Frontal cortex (tissue), 4 donors: ENCODE measurements at places on chromosomes 7 and 10.
A peak's percentile ranks its signal among the peaks of the same experiment; 100 is the strongest.

GRCh38 chr7:106048706-106049020 lies 63.4 kb downstream of the SYPL1 start:
- no peak for DNase-seq

GRCh38 chr7:23220690-23221305 lies 25.8 kb upstream of the GPNMB start:
- no peak for DNase-seq

DNA sequence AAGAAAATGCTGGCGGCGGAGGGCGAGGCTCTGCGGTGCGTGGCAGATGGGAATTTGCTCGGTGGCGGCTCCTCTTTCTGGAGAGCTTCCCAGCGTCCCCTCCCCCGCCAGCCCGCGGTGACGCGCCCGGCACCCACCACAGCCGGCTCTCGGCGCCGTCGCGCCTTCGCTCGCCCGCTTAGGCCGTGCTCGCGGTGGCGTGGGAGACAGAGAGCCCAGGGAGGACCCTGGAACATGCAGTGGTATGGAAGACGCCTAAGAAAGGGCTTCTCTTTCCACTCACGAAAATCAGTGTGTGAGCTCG lies 576 bp upstream of the CSGALNACT2 start:
- DNase-seq, result peak; percentile 66

DNA sequence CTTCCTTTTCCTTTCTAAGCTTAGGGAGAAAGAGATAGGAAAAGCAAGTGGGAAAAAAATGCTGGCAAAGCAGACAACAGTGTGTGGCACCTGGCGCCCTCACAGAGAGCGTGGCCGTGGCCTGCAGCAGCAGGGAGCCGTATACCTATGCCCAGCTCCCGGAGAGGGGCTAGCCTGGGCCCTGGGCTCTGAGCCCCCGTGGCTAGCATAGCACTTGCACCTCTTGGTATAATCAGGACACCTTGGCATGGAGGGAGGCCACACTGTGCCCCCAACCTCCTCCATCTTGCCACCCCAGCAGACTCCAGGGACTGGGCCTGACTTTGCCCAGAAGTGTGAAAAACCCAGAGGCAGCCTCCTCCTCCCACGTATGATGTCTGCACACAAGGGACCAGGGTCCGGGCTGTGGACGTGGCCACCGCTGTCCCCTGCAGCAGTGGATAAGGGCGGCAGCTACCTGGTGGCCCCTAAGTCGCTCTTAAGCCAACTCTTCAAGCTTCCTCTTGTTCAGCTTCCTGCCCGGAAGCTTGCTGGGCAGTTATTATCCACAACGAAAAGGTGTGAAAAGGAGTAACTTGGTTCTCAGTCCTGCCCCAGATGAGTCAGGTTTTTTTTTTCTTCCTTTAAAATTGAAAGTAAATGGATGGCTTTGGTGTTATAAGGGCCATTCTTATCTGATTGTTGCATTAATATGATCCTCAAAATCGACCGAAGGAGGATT lies 249.1 kb upstream of the PITRM1 start:
- no peak for DNase-seq

DNA sequence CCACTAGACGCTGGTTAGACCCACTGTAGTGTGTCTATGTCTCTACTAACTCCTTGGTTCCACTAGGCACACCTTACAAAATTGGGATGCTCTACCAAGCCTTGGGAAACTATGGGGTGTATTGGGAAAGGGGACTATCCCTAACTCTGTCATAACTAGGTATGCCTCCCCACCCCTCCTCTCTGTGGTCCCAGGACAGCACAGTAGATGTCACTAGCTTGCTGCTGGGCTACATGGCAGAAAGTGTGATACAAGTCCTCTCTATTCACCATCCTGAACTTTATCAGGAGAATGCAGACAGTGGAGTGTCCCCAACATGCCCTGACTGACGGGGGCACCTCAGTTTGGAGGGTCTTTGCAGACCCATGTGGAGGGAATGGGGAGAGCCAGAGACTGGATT lies 30.3 kb upstream of the TMEM273 start:
- no peak for DNase-seq

DNA sequence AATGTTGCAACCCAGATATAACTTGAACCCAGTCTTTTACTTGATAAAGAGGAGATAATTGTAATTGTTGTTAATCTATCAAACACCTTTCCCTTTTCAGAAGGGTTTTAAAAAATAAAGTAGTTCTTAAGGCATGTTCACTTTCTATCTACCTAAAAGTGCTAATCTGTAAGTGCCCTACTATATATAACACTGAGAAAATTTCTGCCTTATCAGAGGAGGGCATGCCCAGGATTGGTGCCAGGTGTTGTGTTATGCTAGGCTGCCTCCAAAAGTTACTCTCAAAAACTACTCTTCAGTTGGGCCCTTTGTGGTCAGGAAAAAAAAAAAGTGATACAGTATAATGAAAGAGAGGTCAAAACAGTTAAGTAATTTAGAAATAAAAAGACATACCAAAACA lies 36.3 kb downstream of the SMNDC1 start:
- no peak for DNase-seq
